ENCODE measurements at places on chromosomes 6 and 20.

- DNase-seq, result no peak
Measured at GRCh38 chr6:6674872-6675271, 86.4 kb downstream of the LY86 start.

DNA sequence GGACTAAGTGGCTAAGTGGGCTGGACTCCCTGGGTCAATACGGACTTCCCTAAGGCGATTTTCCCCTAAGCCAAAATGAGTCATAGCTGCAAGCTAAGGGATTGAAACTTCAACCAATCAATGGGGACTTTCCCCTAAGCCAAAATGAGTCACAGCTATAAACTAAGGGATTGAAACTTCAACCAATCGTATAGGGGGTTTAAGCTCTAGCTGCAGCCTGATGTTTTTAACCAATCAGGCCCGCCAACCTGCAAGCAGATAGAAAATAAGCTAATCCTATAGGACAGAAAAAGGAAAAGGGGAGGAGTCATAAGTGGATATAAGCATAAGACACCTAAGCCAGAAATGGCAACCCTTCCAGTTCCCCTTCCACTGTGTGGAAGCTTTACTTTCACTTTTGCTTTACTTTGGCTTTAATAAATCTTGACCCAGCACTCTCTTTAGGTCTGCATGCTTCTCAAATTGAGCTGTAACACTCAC, 655.0 kb upstream of the HS3ST5 start:
- DNase-seq, result no peak

GRCh38 chr20:23086931-23087411, 847 bp upstream of the CD93 start:
- no peak for DNase-seq

- no peak for DNase-seq
Measured at GRCh38 chr6:169070506-169071176, 183.0 kb downstream of the THBS2 start.

DNA sequence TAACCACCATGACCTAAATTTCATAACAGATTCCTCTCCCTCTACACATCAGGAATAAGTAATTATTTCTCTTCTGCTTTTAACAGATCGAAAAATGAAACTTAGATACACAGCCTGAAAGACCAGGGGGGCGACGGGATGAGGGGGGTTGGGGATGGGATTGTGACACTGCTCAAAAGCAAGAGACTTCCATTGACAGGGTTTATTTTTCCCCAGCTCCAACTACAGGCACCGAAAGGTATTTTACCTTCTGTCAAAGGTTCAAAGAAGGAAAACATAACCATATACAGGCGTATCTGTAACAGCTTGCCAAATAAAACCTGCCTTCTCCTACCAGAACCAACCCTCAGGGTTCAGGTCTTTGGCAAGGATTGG, 1.3 kb downstream of the EPHA7 start:
- no peak for DNase-seq

- no peak for DNase-seq
Measured at GRCh38 chr20:56299362-56299761, 50.8 kb downstream of the MC3R start.

GRCh38 chr6:116386581-116387299, 16.0 kb downstream of the DSE start:
- DNase-seq, result no peak

DNA sequence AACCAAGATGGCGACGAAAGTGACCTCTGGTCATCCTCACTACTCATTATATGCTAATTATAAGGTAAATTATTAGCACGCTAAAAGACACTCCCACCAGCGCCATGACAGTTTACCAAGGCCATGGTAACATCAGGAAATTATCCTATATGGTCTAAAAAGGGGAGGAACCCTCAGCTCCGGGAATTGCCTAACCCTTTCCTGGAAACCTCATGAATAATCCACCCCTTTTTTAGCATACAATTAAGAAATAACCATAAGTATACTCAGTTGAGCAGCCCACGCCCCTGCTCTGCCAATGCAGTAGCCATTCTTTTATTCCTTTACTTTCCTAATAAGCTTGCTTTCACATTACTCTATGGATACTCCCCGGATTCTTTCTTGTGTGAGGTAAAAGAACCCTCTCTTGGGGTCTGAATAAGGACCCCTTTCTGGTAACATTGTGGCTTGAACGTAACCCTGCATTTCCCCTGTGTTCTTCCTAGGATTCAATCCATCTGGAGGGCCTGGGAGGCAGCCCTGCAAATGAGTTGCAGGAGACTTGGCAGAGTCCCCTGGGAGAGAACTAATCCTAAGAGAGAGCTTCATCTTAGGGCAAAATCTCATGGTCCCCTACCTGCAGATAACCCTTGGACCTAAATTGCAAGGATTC, 225.6 kb upstream of the JARID2 start:
- DNase-seq, result no peak

GRCh38 chr20:17712201-17712600, 12.4 kb downstream of the BANF2 start:
- DNase-seq, result no peak

DNA sequence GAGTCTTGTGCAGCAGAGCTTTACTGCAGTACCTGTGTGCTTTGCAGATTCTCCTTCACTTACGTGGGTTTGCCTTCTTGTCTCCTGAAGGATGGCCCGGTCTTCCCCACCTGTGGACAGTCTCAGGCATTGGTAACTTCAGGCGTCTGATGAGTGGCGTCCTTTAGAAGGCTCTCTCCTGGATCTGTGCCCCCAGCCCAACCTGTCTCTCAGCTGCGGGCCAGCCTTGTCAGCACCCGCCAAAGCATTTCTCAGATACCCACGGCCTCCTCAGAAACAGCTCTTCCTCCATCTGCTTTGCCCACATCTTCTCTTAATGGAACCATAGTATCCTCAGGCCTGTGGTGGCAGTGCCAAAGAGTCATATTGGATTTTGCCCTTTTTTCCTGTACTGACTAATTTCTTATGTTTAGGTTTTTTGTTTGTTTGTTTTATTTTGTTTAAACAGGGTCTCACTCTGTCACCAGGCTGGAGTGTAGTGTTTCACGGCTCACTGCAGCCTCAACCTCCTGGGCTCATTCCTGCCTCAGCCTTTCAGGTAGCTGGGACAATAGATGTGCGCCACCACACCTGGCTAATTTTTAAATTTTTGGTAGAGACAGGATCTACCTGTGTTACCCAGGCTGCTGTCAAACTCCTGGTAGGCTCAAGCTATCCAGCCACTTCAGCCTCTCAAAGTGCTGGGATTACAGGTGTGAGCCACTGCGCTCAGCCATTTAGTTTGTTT, 96.6 kb downstream of the ARID1B start:
- no peak for DNase-seq
